ENCODE measurements at places on chromosomes 11 and 22. TPM values are rescaled to one million over a fixed set of nuclear protein-coding genes. Genes with fewer than 3 reads are reported as not detected.

The JHY gene
- 3.2 TPM for total RNA-seq

The CCDC87 gene
- 0.84 TPM for total RNA-seq

The DERL3 gene
- 0.68 TPM for total RNA-seq

The PDE3B gene
- total RNA-seq: 2.4 TPM

The ENTHD1 gene
- total RNA-seq: not detected

The PRSS23 gene
- 415 TPM for total RNA-seq

The UPK3A gene
- total RNA-seq: not detected

The SIPA1 gene
- 19.8 TPM for total RNA-seq

The ZNF214 gene
- total RNA-seq: 1.5 TPM

The ST3GAL4 gene
- total RNA-seq: 27.6 TPM

The OR51E2 gene
- not detected for total RNA-seq

The APOL4 gene
- total RNA-seq: not detected

The LGR4 gene
- 40.3 TPM for total RNA-seq

The FOSL1 gene
- total RNA-seq: 144 TPM

The TEX12 gene
- not detected for total RNA-seq

The MMP27 gene
- not detected for total RNA-seq

The SELENOO gene
- total RNA-seq: 23.6 TPM

The RIMBP3C gene
- 0.13 TPM for total RNA-seq

The MYO7A gene
- 1.5 TPM for total RNA-seq

The DRG1 gene
- 54.5 TPM for total RNA-seq

The SLC22A12 gene
- total RNA-seq: not detected

The TRIM49 gene
- not detected for total RNA-seq

The TRIM5 gene
- total RNA-seq: 10.7 TPM

The P2RX3 gene
- 0.31 TPM for total RNA-seq

The KCTD17 gene
- 26.7 TPM for total RNA-seq

The DEFB131B gene
- total RNA-seq: not detected

The OR10G6 gene
- not detected for total RNA-seq

The TMEM132A gene
- total RNA-seq: 149 TPM

The KRTAP5-8 gene
- not detected for total RNA-seq

The OR2D2 gene
- not detected for total RNA-seq

The ARL14EP gene
- 10.7 TPM for total RNA-seq

The SERPING1 gene
- total RNA-seq: 0.21 TPM

The UCP2 gene
- 74.7 TPM for total RNA-seq

The UBXN1 gene
- 120 TPM for total RNA-seq

The SBF2 gene
- 16.0 TPM for total RNA-seq

The OSM gene
- total RNA-seq: not detected

The SLC17A6 gene
- not detected for total RNA-seq

The TMEM191C gene
- total RNA-seq: 1.0 TPM

The KRTAP5-7 gene
- total RNA-seq: not detected

The CD3D gene
- total RNA-seq: not detected

The MRGPRX4 gene
- not detected for total RNA-seq

The OR11H1 gene
- total RNA-seq: not detected

The POU2AF2 gene
- total RNA-seq: not detected

The MEI1 gene
- total RNA-seq: 0.21 TPM

The LMO1 gene
- total RNA-seq: 1.8 TPM

The EFCAB6 gene
- total RNA-seq: 0.34 TPM
